ENCODE measurements at places on chromosomes 5 and 9.
A peak's percentile ranks its signal among the peaks of the same experiment; 100 is the strongest.

DNA sequence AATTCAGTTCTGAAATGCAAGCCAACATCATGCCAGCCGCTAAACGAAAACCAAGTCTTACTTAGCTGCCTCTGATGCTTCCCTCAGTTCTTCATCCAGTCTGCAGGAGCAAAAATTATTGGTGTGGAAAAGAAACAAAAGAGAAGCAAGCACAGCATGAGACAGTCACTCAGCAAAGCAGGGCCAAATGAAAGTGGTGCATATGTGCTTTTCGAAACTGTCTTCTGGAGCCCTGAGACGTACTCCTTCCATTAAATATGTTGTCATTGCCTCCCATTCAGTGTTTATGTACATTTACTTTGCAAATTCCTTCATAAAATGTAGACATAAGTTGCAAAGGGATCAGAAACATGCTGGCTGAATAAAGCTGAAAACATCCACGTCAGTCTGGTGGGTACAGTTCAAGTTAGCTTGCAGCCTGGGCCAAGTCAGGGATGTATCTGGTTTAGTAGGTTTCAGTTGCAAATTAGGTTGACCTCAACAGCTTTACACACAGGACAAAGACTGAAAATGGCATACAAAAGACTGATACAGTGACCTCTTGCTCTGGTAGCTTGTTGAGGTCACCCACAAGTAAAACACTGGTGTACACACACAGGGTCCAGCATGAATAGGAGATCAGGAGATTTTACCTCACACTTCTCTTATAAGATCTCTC is 139.7 kb upstream of the PCA3 start:
- H3K4me1 ChIP-seq: peaks cover under 1% of the 10 kb centered on the region
- H3K27me3 ChIP-seq: peaks cover 11% of the 10 kb centered on the region
- no peak overlapping the region for H3K27ac ChIP-seq
- DNase-seq: no peak

- no peak overlapping the region for H3K4me3 ChIP-seq
- H3K27ac ChIP-seq: no peak overlapping the region
- peaks cover 1% of the 10 kb centered on the region for H3K27me3 ChIP-seq
- no peaks in the 10 kb centered on the region for H3K36me3 ChIP-seq
- no peaks in the 10 kb centered on the region for H3K4me1 ChIP-seq
These were observed 111.9 kb downstream of the NMUR2 start for GRCh38 chr5:152293189-152293588.

DNA sequence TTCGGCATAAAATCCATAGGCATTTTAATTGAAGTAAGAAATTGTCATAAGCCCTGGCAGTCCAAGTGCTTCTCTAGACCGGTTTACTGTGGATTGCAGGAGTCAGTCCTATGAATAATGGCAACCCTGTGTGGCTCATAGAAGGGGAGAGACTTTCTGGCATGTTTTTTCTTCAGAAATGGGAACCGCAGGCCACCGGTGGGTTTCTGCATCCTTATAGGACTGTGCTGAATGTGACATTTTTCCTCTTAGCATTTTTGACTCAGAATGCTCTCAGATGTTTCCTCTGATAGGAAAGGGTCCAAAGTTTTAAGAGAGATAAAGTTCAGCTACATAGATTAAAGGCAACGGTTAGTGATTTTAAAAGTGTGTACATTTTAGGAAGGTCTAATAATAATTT is 6.3 kb downstream of the DAPK1 start:
- no peak overlapping the region for H3K4me3 ChIP-seq
- H3K27me3 ChIP-seq: peaks cover 22% of the 10 kb centered on the region
- no peaks in the 10 kb centered on the region for H3K36me3 ChIP-seq

- no peaks in the 10 kb centered on the region for H3K4me1 ChIP-seq
- no peaks in the 10 kb centered on the region for H3K36me3 ChIP-seq
- H3K4me3 ChIP-seq: no peak overlapping the region
- H3K27ac ChIP-seq: no peak overlapping the region
- no peak for DNase-seq
These were observed 25.0 kb downstream of the HMCN2 start for GRCh38 chr9:130290291-130291181.

DNA sequence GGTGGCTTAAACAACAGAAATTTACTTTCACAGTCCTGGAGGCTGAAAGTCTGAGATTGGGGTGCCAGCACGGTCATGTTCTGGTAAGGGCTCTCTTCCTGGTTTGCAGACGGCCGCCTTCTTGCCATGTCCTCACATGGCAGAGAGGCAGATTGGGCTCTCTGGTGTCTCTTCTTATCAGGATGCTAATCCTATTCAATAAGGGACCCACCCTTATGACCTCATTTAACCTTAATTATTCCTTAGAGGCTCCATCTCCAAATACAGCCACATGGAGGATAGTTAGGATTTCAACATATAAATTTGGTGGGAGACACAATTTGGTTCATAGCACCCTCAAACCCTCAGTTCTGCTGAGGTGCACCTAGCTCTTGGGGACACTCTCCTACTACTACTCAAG is 180.4 kb downstream of the DAB2IP start:
- no peak overlapping the region for H3K4me3 ChIP-seq
- H3K36me3 ChIP-seq: no peaks in the 10 kb centered on the region
- no peaks in the 10 kb centered on the region for H3K27me3 ChIP-seq
- H3K4me1 ChIP-seq: no peaks in the 10 kb centered on the region
- no peak overlapping the region for H3K27ac ChIP-seq
- no peak for DNase-seq

DNA sequence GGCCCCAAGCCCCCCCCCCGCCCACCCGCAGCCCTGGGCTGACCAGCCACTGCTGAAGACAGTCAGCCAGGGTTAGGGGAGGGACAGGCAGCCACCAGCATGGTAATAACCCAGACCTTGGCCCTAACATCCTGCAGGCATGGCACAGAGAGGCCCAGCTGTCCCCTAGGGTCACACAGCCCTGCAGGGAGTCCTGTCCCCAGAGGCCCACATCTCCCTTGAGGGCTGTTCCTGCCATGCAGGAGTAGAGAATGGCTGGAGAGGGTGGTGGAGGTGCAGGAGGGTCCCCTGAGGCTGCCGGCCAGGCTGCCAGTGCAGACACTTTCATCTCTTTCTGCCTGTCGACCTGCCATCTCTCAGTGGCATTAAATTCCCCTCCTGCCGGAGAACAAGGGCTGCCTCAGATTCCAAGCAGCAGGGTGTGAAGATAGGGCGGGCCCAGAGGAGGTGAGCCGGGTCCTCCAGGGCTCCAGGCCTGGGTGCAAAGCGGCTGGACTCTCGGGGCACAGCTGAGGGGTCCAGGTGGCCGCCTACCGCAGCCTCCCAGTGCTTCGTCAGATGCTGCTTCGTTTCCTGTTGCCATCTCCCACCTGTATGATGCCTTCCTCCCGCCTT is 40.0 kb downstream of the CXXC5 start:
- H3K36me3 ChIP-seq: no peaks in the 10 kb centered on the region
- DNase-seq: no peak
- H3K27me3 ChIP-seq: no peaks in the 10 kb centered on the region

DNA sequence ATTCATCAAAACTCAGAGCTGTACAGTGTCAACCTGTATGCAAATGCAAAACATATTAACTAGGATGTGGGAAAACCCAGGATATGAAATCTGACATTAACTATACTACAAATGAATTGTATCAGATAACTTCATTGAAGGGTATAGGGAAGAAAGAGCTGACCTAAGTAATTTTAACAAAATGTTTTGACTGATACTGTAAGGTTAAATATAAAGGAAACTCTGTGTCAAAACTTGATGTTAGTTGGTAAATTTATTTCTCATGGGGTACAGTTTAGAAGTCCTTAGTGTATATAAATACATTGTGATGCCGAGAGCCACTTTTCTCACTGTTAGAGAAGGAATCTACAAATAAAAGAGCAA is 78.1 kb upstream of the VCAN start:
- H3K4me1 ChIP-seq: no peaks in the 10 kb centered on the region
- DNase-seq: no peak
- H3K4me3 ChIP-seq: no peak overlapping the region
- no peak overlapping the region for H3K27ac ChIP-seq
- H3K36me3 ChIP-seq: no peaks in the 10 kb centered on the region

GRCh38 chr5:26205121-26205520 is 833.3 kb downstream of the CDH9 start:
- H3K27me3 ChIP-seq: no peaks in the 10 kb centered on the region
- H3K36me3 ChIP-seq: no peaks in the 10 kb centered on the region
- no peak overlapping the region for H3K4me3 ChIP-seq
- no peak overlapping the region for H3K27ac ChIP-seq
- no peak for DNase-seq

GRCh38 chr5:165673499-165673898 is 2168.1 kb downstream of the MAT2B start:
- H3K36me3 ChIP-seq: no peaks in the 10 kb centered on the region
- no peak overlapping the region for H3K27ac ChIP-seq
- no peaks in the 10 kb centered on the region for H3K4me1 ChIP-seq

DNA sequence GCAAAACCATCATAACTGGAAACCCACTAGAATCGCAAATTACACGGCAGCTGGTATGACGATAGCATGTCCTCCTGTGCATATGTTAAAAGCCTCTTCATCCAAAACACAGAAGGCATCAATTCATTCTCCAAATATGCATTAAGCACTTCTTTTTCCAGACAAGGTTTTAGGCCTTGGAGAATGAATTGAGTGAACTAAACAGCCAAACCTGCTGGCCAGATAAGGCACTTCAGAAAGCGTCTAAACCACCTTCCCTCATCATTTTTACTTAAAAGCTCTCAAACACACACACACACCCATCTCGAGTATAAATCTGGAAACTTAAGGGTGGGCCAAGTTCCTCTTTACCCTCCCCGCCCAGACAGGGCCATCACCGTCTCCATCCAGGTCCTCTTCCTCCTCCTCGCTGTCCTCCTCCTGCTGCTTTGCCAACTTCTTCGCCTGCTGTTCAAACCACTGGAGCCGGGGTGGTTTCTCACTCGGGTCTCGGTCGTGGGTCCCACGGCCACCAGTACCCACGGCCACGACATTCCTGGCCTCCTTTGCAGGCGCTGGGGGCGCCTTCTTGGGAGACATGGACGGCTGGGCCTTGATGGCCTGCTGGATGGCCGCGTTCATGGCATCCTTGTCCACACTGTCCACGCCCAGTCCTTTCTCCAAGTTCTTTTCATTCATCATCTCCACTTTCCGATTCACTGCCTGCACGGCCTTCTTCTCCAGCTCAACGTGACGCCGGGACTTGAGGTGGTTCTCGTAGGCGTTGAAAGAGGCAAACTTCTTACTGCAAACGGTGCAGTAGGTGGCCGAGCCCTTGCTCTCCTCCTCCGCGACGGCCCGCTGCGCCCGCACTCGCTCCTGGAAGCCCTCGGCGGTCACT is 696 bp downstream of the ZNF622 start:
- H3K27me3 ChIP-seq: no peaks in the 10 kb centered on the region
- peaks cover 73% of the 10 kb centered on the region for H3K4me1 ChIP-seq
- peaks cover 65% of the 10 kb centered on the region for H3K36me3 ChIP-seq
- H3K27ac ChIP-seq: peak overlapping the region; percentile 96

GRCh38 chr5:6572825-6573380 is 59.9 kb downstream of the NSUN2 start:
- no peak overlapping the region for H3K4me3 ChIP-seq
- no peak overlapping the region for H3K27ac ChIP-seq
- no peak for DNase-seq
- no peaks in the 10 kb centered on the region for H3K36me3 ChIP-seq
- H3K4me1 ChIP-seq: no peaks in the 10 kb centered on the region

DNA sequence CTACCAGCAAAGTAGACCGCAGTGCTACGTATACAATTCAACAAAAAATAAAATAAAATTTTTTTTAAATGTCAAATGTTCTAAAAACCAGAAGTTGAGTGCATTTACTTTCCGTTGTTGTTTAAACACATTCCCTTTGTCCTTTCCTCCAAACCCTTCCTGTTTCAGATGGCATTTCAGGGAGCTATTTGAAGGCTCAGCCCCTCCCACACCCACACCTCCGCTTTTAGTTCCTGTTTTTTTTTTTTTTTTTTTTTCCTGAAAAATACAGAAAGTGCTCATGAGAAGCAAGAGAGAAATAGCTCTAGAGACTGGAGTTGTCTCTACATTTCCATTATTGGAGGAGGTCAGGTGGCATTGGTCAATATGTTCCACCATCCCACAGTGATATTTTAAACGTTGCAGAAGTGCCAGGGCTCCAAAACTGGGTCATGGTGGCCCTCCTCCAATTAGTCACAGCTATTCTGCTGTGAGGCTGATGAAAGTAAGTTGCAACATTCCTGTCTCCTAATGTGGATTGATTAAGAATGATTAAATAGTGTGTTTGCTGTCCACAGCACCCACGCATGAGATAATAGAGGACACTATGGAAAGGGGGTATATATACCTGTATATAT is 106.9 kb downstream of the GABRG2 start:
- no peaks in the 10 kb centered on the region for H3K36me3 ChIP-seq
- DNase-seq: no peak
- H3K27ac ChIP-seq: no peak overlapping the region
- H3K4me1 ChIP-seq: no peaks in the 10 kb centered on the region
- no peak overlapping the region for H3K4me3 ChIP-seq
- no peaks in the 10 kb centered on the region for H3K27me3 ChIP-seq

GRCh38 chr9:114825126-114825795 is 19.4 kb upstream of the TNFSF15 start:
- no peak overlapping the region for H3K4me3 ChIP-seq
- no peaks in the 10 kb centered on the region for H3K27me3 ChIP-seq
- H3K36me3 ChIP-seq: no peaks in the 10 kb centered on the region

- no peaks in the 10 kb centered on the region for H3K4me1 ChIP-seq
- peaks cover 11% of the 10 kb centered on the region for H3K36me3 ChIP-seq
- no peaks in the 10 kb centered on the region for H3K27me3 ChIP-seq
- no peak overlapping the region for H3K4me3 ChIP-seq
- no peak overlapping the region for H3K27ac ChIP-seq
These were observed 32.4 kb downstream of the CEP72 start for GRCh38 chr5:644509-644908.

DNA sequence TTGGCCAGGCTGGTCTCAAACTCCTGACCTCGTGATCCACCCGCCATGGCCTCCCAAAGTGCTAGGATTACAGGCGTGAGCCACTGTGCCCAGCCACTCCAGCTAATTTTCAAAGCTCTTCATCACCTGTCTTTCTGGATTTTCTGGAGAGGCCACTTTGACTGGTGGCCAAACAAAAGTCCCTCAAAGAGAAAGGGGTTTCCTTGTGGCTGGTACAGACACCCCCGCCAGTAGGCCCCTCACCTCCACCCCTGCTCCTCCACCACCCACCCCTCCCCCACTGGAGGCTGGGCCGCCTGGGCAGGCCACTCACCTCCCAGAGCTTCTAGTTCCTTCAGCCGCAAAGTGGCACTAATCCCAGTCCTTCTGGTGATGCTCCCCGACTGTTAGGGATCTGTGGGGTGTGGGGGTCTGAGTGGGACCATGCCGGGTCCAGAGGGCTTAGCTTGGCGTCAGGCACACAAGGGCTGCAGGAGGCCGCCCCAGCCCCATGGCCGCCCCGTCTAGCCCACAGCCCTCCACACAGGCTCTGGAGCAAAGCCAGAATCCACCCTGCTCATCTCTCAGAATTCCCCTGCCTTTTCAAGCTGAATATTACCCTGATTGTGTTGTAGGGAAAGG is 182.0 kb upstream of the IER5L start:
- no peaks in the 10 kb centered on the region for H3K27me3 ChIP-seq
- DNase-seq: no peak
- H3K4me1 ChIP-seq: no peaks in the 10 kb centered on the region
- H3K4me3 ChIP-seq: no peak overlapping the region
- no peak overlapping the region for H3K27ac ChIP-seq
